KBM-7 (cell line): ENCODE measurements at places on chromosomes 16 and 17.

DNA sequence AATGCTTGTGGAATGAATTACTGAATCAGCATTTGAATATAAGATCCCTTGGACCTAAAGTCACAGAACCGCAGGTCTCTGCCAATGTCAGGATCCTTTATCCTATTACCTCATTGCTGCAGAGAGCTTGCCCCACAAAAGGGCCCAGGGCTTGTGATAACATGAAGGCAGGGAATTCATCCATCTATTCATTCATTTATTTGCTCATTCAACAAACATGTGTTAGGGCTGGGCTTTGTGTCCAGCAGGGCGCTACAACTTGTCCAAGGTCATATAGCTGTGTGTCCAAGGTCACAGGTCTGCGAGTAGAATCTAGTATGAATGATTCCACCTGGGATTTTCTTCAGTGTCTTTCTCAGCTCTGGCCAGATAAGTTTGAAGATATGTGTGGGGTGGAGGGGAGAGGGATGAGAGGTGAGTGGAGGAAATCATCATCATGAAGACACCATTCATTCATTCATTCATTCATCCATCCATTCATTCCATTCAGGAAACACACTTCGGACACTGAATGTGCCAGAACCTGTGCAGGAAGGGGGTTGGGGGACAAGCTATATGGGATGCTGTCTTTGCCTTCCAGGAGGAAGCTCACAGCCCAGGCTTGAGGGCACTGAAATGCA is 1.3 kb upstream of the UNC45B start:
- DNase-seq = no peak

DNA sequence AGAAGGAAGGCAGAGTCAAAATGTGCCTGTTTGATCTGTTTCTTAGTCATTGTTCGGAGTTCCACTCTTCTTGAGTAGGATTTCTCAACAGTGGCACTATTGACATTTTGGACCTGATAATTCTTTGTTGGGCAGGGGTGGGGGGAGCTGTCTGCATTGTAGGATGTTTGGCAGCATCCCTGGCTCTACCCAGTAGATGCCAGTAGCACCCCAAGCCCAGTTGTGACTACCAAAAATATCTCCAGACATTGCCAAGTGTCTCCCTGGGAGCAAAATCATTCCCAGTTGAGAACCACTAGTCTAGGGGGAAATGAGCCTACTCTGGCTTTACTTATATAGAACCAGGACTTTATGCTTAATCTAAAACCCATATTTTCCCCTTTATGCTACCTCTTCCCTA is 1.1 kb upstream of the GFOD2 start:
- no peak for DNase-seq

DNA sequence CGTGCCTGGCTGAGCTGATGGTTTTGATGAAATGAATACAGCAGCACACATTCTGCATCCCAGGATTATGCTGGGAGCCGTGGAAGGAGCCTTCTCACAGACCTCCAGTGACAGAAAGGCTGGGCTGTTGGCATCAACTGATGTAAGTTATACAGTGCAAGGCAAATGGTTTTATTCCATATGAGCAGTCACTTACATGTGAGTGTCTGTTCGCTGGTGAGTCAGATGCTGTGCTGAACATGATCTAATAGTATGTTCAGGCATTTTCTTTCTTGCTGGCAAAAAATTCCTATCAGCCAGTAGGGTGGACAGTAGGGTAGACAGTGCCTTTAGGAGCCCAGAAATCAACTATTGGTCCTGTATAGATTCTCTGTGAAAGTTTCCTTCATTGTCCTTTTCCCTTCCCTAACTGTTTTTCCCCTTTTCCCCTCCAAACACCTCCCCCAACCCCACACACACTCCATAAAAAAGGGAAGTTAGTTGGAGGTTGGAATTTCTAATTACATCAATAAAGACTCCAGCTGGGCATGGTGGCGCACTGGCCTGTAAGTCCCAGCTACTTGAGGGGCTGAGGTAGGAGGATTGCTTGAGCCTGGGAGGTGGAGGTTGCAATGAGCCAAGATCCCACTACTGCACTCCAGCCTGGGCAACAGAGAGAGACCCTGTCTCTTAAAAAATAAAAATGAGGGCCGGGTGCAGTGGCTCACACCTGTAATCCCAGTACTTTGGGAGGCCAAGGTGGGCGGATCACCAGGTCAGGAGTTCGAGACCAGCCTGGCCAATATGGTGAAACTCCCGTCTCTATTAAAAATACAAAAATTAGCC is 36.2 kb downstream of the LDHD start:
- DNase-seq = no peak

DNA sequence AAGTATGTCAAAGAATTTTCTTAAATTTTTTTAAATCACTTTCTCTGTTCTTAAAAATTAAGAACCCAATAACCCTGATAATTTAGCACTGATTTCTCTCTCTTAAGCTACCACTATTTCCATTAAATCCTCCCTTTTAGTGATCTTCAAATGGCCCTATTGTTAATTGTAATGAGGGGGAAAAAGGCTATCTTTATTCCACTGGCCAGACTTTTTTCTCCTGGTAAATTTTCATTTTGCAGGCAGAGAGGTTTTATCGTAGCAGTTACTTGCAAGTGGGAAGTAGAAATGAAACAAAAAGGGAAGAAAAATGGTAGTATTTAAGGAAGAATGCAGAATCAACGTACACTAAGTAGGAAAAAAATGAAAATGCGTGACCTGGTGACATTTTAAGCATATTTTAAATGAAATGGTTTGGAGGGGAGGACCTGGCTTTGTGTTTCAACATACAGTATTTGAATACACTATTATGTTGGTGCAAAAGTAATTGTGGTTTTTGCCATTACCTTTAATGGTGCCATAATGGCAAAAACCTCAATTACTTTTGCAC is 224.9 kb downstream of the TANC2 start:
- no peak for DNase-seq

- no peak for DNase-seq
These were observed 57.3 kb downstream of the IGF2BP1 start for GRCh38 chr17:49054342-49055092.

DNA sequence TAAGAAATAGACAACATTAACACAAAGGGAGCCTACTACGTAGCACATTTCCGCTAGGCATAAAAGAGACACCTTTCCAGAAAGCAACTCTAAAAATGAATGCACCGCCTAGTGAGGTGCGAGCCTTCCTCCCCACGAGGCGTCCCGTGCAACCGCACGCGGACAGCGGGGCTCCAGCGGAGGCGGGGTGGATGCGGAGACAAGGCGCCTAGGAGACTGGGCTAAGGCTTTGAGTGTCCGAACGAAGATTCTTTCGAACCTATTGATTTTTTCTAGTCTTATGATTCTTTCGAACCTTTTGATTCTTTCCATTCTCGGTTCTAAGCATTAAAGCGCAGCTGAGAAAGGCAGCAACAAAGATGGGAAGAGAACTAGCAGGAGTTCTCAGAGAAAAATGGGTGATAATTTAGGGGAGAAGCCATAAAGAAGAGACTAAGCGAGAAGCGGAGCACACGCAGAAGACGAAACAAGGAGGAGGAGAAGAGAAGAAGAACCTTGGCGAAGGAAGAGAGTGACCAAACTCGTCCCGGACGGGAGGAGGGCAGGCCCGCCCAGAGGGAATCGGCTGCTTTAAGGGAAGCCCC is 394 bp upstream of the CPD start:
- no peak for DNase-seq

DNA sequence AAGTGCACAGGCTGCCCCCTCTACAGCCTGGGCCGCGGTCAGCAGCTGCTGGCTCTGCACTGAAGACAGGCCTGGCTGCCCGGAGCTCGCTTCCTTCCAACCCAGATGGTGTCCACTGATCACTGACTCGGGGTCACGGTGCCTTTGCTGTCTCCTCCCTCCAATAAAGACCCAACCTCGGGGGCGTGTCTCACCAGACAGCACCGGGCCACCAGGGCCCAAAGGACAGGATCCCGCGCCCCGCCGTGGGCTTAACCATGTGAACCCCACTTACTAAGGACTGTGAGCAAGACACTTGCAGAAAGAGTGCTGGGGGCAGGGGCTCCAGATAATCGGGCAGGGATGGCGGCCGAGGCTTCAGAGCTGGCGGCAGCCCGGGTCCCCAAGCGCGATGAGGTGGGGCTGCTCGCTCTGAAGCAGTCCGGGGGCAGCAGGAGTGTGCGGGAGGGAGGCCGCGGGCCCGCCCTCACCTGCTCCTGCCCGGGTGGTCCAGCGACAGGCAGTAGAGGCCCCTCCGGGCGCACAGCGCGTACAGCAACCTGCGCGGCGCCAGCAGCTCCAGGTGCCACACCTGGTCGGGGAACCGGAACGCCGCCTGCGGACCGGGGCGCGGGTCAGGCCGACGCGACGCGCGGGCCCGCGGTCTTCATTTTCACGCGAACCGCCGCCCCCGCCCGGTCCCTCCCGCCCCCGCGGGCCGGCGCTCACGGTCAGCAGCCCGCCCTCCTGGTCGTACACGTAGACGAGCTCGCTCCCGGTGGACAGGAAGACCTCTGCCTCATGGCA is 502 bp downstream of the FAAP100 start:
- DNase-seq = no peak

- DNase-seq = no peak
These were observed 400 bp downstream of the CCDC42 start for GRCh38 chr17:8744086-8744785.

DNA sequence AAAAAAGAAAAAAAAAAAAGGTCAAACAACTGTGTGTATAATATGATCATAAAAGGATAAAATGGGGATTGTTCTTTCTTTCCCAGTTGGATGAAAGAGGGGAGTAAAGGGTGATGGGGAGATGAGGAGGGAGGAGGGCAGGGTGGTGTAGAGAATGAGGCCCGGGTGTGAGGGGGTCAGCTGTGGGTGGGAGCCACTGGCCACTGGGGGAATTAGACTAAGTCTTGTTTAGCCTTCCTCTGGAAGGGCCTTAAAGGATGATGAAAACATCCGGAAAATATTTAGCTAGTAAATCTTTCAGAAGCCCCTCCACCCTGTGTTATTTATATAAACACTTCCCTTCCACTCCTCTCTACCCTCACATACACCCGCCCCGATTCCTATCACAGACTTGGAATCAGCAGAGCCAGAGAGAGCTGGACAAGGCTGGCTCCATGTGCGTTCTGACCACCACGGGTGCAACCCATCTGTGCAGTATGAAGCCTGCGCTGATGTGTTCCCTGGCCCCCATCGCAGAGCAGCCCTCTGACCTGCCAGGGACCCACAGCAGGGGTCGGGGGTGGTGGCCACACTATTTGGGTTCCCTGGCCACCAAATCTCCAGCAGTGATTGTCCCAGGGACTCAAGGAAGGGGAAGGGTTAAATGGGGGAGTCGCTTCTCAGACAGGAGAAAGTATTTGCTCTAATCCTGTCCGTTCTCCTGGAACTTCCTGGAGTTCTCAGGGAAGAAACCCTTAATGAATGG is 72.7 kb downstream of the GAS7 start:
- no peak for DNase-seq

- no peak for DNase-seq
These were observed 6.3 kb upstream of the SREBF1 start for GRCh38 chr17:17843096-17843495.

GRCh38 chr16:78326731-78327130 is 227.3 kb downstream of the WWOX start:
- DNase-seq = no peak

DNA sequence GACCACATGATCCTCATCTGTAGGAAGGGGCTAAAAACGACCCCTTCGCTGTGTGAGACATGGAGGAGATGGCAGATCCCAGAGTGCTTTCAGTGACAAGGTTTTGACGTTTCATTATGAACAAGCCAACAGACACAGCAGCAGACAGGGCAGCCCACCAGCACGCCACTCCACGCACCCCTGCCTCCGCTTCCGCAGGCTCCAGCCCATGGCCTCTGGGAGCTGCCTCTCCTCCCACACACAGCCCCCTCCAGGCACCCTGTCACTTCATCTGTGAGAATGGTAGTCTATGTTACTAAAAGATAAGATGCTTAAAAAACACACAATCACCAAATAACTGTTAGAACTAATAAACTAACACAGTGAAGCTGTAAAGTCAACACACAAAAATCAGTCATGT is 12.3 kb upstream of the ADCY7 start:
- DNase-seq = no peak

GRCh38 chr17:10197721-10198508 is 491 bp downstream of the GAS7 start:
- DNase-seq = peak; percentile 25

- DNase-seq = no peak
These were observed 39.2 kb downstream of the BRD7 start for GRCh38 chr16:50329446-50330189.

GRCh38 chr17:30513346-30513745 is 36.1 kb downstream of the GOSR1 start:
- DNase-seq = no peak

- DNase-seq = no peak
These were observed 20.3 kb downstream of the TRIM25 start for GRCh38 chr17:56893503-56893902.

DNA sequence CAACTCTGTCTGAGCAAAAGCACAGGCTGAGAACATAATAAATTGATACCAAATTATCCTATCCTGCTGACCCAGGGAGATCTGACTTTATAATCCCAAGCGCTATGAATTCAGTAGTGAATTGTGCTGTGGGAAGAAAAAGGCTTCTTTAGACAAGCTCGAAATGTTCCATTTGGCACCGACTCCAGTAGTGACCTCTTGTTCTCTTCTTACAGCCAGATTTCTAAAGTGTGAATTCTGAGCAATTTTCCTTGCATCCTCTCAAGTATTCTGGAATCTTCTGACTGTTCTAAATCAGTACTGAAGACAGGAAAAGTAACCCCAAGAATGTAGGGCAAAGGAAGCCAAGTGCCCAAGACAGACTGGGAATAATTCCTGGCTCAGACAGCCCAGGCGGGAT is 58.2 kb downstream of the CDYL2 start:
- no peak for DNase-seq

DNA sequence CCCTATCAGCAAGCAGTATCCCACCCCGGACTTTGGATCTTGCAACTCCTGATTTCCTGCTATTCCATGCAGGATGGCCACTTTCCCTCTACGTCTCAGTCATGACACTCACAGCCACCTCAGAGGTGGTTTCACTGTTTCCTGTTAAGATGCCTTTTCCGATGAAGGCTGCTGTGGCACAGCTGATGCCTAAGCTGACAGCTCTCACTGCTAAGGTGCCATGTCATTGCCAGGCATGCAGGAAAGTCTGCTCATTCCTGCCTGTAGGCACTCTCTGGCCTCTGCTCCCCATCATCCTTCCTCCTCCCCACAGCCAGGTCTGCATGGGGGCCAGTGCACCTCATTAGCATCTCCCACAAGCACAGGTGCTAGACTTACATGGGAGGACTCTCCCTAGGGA is 173.0 kb downstream of the CBLN1 start:
- DNase-seq = no peak
